Subcutaneous preadipocyte (primary cell): ENCODE measurements at places on chromosomes 2 and 18. TPM values are rescaled to one million over a fixed set of nuclear protein-coding genes. Genes with fewer than 3 reads are reported as not detected.

Gene HAAO
- 0.20 and 0.37 TPM in 2 replicates for total RNA-seq

Gene UGT1A4
- not detected in 2 replicates for total RNA-seq

Gene PTPN18
- total RNA-seq, result 29.0 and 33.6 TPM in 2 replicates

Gene SUPT7L
- total RNA-seq, result 20.3 and 31.2 TPM in 2 replicates

Gene ADRA2B
- not detected in 2 replicates for total RNA-seq

Gene G6PC2
- total RNA-seq, result not detected in 2 replicates
